CMK (cell line): ENCODE measurements at places on chromosomes 7 and 10.

DNA sequence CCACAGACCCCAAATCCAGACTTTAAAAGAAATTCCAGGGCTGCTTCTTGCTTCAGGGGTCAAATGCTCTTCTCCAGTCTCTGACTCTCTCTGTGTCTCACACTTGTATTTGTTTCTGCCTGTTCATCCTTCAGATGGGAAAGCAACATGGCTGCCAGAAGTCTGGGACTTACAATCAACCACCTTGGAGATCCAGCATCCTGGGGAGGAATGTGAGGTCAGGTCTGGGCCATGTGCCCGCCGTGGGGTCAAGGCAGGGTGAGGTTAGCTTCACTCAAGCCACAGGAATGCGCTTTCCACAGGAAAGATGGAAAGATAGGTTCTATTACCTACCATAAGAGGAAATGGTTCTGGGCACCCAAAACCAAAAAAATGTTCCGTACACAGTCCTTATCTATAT, 34.3 kb upstream of the NPVF start:
- DNase-seq, result no peak

- DNase-seq, result no peak
Observed at GRCh38 chr10:11095374-11095801, 77.7 kb downstream of the CELF2 start.

DNA sequence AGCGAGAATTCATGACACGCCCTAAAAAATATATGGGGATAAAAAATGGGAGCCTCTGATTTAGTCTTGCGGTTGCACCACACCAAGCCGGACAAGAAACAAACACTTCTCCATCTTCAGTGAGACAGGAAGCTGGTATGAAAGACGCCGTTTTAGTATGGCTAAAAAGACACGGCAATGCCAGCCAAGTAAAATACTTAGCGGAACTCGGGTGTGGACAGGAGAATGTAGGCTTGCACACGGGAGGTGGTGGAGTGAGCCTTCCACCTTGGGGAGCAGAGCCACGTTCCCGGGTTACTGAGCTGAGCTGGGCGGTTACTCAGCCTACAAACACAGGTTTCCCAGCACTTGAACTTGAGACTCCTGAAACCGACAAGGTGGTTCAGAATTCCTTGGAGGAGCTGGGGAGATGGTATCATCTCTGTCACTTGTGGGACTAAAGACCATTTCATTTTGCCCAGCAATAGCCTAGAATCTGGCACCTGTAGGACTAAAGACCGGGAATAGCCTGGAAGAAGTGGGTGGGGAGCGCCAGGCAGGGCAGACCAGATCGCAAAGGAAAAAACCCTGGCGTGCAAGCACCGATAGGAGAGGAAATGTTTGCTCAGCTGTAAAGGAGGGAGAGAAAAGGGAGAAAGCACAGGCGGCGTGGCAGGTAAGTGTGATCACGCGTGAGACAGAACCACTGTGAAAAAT, 34.8 kb upstream of the SEPHS1 start:
- DNase-seq, result no peak

DNA sequence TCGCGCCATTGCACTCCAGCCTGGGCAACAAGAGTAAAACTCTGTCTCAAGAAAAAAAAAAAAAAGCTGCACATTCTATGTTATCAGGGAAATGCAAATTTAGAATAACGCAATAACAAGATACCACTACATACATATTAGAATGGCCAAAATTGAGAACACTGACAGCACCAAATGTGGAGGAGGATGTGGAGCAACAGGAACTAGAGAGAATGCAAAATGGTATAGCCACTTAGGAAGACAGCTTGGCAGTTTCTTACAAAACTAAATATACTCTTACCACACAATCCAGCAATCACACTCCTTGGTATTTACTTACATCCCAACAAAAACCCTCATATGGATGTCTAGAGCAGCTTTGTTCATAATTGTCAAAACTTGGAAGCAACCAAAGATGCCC, 76.8 kb downstream of the ALOX5 start:
- DNase-seq, result no peak

- no peak for DNase-seq
Observed at GRCh38 chr10:130747946-130748345, 563.6 kb downstream of the TCERG1L start.
